ENCODE measurements at places on chromosomes 5 and 9. TPM values are rescaled to one million over a fixed set of nuclear protein-coding genes. Genes with fewer than 3 reads are reported as not detected.

DTWD2 gene
- total RNA-seq: 4.3 TPM

LHFPL2 gene
- 0.69 TPM for total RNA-seq

MSMP gene
- 1.4 TPM for total RNA-seq

AJM1 gene
- total RNA-seq: 2.2 TPM

DNA sequence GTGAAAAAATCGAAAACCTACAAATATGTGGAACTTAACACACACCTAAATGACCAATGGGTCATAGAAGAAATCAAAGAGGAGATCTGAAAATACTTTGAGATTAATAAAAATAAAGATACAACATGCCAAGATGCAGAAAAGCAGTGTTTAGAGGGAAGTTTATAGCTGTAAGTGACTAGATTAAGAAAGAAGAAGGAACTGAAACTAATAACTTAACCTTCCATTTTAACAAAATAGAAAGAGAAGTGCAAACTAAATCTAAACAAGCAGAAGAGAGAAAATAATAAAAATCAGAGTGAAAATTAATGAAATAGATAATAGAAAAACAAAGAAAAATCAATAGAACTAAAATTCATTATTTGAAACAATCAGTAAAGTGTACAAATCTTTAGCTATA is 103.0 kb upstream of the MAMDC2 start:
- no peak for DNase-seq

DNA sequence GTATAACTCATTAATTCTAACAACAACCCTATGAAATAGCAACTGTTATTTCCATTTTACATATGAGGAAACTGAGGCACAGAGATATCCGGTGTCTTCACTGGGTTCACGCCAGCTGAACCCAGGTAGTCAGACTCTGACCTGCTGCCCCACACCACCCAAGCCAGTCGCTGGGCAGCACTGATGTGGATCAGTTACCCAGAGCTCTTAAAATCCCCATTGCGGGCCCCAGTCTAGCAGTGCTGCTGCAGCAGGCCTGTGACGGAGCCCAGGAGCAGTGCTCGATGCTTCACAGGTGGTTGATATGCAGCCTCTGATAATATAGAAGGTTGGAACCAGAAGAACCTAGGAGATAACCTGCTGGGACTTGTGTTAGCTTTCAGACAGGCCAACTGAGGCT is 24.3 kb downstream of the PTPA start:
- no peak for DNase-seq

- DNase-seq: no peak
Measured at GRCh38 chr9:130058887-130059286, 5.2 kb downstream of the GPR107 start.

Measured in activated T-cell treated with anti-CD3 and anti-CD28 coated beads, Interleukin-2, amount 50 U/mL, for 4 hours (primary cell).